ENCODE measurements at places on chromosomes 6 and 20. TPM values are rescaled to one million over a fixed set of nuclear protein-coding genes. Genes with fewer than 3 reads are reported as not detected.

DNA sequence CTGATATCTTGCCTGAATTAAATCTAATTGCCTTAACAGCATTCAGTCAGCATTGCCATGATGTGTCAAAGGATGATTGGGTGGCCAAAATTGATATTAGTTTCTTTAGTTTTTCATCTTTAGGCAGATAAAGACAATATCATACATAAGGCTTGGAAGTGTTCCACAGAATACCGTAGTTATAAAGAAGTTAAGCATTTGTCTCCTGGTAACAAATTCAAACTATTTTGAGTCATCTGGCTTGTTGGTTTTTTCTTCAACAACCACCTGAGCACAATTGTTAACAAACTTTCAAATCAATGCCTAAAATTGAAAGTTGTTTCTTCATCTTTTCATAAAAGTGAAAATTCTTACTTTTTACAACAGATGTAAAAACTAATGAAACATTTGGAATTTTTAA, 47.5 kb upstream of the ADGRF5 start:
- DNase-seq, result no peak

DNA sequence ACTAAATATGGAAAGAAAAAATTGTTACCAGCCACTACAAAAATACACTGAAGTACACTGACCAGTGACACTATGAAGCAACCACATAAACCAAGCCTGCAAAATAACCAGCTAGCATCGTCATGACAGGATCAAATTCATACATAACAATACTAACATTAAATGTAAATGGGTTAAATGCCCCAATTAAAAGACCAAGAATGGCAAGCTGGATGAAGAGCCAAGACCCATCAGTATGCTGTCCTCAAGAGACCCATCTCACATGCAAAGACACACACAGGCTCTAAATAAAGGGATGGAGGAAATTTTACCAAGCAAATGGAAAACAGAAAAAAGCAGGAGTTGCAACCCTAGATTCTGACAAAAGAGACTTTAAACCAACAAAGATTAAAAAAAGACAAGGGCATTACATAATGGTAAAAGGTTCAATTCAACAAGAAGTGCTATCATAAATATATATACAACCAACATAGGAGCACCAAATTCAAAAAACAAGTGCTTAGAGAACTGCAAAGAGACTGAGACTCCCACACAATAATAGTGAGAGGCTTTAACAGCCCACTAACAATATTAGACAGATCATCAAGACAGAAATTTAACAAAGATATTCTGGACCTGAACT, 104.8 kb downstream of the HACE1 start:
- DNase-seq, result no peak

GRCh38 chr6:161091972-161092701, 100.6 kb downstream of the MAP3K4 start:
- DNase-seq, result no peak

GRCh38 chr6:53579338-53579737, 34.4 kb upstream of the GCLC start:
- DNase-seq, result no peak

DNA sequence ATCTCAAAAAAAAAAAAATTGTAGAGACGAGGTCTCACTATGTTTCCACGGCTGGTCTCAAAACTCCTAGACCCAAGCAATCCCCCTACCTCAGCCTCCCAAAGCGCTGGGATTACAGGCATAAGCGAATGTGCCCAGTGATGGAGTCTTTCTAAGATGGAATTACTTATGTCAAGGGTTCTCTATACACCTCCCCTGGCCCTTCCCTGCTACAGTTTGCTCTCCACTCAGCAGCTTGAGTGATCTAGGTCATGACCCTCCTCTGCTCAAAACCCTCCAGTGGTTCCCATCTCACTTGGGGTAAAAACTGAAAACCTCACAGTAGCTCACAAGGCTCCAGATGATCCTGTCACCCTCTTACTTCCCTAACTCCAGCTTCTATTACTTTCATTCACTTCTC, 1.8 kb upstream of the DNPH1 start:
- no peak for DNase-seq

DNA sequence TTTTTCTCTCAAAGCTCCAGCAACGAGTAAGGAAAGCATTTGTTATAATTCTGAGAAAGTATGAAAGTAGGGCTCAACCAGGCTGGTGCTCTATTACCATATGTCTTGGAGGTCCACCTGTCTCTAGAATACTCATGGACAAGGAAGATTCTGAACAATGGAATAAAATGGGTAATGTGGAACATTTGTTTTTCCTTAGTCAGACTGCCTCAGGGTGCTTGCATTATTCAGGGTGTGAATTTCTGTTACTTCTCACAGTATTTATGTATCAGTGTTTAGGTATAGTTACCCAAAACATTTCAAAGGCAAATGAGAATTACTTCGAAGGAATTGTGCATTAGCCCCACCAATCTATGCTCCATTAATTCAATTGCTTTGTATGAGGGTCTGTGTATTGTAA, 586.2 kb upstream of the CITED2 start:
- DNase-seq, result no peak

DNA sequence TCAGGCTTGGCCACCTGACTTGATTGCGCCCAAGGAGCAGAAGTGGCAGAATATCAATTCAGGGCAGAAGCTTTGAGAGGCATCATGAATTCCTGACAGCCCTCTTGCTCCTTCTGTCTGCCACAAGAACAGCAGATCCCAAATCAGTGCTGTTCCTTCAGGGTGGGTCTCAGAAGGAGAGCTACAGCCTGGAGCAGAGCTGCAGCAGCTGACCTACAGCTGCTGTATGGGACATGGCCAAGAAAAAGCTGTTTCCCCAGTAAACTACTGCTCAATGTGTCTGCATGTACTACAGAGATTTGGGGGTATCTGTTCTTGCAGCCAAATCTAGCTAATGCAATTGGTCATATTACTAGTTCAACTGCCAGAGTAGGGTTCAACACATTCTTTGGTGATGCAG, 69.0 kb downstream of the SLC22A3 start:
- no peak for DNase-seq

DNA sequence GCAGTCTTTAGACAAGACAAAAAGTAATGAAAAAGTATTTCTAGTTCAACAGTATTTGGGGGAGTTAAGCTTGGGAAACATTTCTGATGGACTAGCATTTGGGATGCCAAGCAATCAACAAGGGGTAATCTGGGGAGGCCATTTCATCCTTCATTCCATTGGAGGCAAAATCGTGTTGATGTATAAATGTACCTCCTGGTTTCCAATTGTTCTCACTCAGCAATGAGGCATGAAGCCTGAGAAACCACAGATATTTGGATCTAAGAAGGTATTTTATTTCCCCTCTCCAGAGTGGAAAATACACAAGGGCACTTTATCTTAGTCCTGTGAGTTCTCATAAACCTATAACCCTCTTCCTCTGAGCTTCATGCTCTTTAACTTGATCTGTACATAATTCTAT, 68.2 kb downstream of the TBX18 start:
- no peak for DNase-seq

DNA sequence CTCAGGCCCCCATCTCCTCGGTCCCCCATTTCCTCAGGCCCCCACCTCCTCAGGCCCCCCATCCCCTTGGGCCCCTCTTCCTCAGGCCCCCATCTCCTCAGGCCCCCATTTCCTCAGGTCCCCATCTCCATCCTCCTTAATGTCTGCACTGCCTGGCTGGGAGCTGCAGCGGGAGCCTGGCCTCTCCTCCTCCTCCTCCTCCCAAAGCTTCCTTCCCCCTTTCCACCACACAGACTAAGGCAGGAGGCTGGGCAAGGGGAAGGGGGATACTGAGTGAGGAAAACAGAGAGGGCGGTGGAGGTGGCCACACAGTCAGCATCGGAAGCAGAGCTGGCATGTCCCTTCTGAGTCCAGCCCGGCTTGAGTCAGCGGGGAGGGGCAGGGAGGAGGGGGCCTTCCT, 122.6 kb upstream of the RPS6KA2 start:
- DNase-seq, result no peak

- peak; percentile 48 for DNase-seq
These were observed 89.0 kb downstream of the SLX4IP start for GRCh38 chr20:10524034-10524476.

- no peak for DNase-seq
These were observed 375.4 kb upstream of the RSPO3 start for GRCh38 chr6:126743076-126743475.

The NMBR gene
- not detected for polyA plus RNA-seq

The OXT gene
- not detected for polyA plus RNA-seq

The DEF6 gene
- polyA plus RNA-seq, result 2.7 TPM

The PTCRA gene
- polyA plus RNA-seq, result 0.09 TPM

The FAM83B gene
- polyA plus RNA-seq, result 0.01 TPM

The GATA5 gene
- polyA plus RNA-seq, result 1.2 TPM

The PERP gene
- 30.4 TPM for polyA plus RNA-seq

The OTOR gene
- not detected for polyA plus RNA-seq
